ENCODE measurements at places on chromosomes 13 and 19.

- DNase-seq = no peak
Observed at GRCh38 chr19:33432446-33433170, 59.1 kb downstream of the CEBPG start.

DNA sequence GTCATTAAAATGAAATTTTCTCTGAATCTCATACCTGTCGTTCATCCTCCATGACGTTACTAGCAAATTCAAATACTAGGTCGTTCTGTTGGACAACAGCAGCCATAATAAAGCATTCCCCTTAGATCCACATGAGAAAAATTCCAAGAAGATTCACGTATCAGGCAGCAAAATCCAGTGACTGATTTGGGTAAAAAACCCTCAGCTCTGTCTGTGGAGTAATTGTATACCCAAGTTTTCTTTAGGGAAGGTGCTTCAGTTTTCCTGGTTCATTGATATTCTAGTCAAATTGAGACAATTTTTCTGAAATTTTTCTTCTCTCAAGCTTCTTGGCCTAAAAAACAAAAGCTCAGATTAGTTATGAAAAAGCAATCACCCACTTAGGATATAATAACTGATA is 37.2 kb downstream of the ELF1 start:
- DNase-seq = no peak

GRCh38 chr13:67951431-67951830 is 721.3 kb upstream of the PCDH9 start:
- no peak for DNase-seq

DNA sequence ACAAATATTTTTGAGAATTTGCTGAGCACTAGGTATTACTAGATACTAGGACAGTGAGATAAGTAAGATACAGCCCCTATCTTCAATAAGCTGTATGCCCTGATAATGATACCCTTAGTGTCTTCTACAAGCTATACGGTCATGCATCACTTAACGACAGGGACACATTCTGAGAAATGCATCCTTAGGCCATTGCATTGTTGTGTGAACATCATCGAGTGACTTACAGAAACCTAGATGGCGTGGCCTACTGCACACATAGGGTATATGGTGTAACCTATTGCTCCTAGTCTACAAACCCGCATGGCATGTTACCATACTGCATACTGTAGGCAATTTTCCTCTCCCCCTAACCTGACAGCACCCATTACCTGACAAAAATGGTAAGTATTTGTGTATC is 64.9 kb downstream of the LRCH1 start:
- no peak for DNase-seq

GRCh38 chr13:100039740-100040139 is 49.2 kb upstream of the PCCA start:
- DNase-seq = no peak

GRCh38 chr19:42879613-42880012 is at the start of gene PSG1:
TSS of gene PSG1 (minus strand) at chr19:42879713. CDS start at chr19:42879581, 132 bp downstream.
- DNase-seq = no peak

- no peak for DNase-seq
Observed at GRCh38 chr19:41420101-41420880, 6.9 kb downstream of the B3GNT8 start.

DNA sequence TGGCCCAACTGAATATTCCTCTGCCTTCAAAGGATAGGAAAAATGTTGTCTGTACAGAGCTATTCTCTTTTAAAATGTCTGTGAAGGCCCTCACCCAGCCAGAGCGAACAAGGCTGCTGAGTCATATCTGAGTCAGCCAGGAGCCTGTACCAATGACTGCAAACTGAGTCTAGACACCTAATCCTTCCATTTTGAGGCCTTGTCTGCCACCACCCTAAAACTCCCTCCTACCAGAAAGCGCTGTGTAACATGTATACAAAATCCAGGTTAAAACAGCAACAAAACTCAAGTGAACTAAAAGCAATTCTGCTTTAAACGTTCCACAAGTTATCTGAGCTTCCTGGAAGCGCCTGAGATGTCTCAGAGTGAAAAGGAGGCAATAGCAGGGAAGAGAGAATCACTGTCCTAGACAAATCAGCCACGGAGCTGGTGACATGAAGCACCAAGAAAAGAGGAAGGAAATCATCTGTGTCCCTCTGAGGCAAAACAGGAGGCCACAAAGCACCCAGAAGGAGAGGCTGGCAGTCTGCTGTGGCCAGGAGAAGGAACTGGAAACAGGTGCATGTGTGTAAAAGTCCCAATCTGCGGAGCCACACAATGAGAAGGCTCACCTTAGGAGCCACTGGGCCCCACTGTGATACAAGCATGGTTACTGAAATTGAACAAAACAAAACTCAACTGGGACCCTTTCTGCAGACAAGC is 10.2 kb downstream of the DHRS12 start:
- DNase-seq = no peak

DNA sequence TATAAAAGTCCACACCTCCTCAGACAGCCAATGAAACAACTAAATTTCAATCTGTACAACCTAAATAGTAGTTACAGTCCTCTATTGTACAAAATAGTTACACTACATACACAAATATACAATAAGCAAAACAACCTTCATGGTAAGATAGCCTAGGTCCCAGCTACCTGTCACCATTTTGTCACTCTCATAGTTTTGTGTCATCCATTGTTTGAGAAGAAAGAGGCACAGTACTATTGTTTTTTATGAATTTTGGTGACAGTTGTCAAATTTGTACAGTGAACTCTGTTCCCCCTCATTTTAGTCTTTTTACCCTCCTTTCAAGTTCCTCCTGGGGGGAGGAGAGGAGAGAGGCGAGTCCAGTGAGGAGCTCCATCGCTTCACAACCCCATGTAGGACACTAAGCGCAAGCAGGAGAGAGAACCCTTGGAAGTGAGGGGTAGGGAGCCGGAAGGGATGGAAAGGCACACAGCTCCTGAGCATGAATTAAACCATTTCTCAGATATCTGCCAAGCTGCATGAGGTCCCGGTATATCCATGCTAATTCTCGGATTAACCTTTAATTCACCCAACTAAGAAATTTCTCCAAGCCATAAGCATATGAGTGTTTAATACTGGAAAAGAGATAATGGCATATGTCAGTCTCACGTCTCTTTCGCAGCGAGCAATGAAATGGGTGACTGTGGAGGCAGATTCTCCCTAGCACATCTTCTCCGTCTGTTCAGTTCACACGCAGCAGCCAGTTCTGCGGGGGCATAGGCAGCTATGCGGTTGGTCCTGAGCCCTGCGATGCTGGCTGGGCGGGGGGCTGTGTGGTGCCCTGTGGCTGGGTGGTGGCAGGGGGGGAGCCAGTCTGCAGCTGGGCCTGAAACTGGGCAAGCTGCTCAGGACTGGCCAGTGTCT is 60.5 kb downstream of the SERP2 start:
- DNase-seq = no peak

DNA sequence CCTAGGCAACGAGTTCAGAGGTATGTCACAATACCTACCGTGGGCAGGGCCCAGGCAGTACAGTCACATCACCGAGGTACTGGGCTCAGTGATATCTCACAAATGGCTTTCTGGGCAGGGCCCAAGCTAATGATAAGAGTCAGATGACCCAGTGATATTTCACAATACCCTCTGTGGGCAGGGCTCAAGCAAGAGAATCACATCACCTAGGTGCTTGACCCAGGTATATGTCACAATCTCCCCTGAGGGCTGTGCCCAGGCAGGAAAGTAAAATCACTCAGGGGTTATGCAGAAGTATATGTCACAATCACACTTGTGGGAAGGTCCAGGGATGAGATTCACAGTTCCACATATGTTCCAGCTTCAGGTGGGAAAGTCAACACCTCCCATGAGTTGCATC is 45.3 kb downstream of the ZNF729 start:
- DNase-seq = no peak

DNA sequence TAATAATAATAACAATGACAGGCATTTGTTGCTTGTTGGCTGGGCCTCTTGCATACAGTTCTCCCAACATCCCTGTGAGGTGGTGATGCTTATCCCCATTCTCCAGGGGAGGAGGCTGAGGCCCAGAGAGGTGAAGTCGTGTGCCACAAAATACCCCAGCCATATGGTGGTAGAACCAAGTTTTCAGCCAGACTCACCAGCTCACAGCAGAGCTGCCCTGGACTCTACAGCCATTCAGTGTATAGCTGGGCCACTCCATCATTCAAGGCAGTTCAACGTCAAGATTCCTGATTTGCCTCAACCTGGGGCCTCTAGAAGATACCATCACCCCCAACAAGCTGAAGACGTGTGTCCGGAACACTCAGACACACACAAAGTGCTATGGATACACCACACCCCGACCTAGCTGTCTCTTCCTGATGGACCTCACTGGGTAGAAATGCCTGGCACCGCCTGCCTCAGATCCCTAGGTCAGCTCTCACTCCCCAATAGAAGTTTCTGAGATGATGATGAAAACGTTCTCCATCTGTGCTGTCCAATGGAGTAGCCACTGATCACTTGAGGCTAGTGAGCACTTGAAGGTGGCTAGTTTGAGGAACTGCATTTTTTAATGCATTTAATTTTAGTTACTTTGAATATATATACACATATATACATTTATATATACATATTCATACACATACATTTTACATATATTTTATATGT is 4.3 kb upstream of the CEACAM19 start:
- DNase-seq = no peak

DNA sequence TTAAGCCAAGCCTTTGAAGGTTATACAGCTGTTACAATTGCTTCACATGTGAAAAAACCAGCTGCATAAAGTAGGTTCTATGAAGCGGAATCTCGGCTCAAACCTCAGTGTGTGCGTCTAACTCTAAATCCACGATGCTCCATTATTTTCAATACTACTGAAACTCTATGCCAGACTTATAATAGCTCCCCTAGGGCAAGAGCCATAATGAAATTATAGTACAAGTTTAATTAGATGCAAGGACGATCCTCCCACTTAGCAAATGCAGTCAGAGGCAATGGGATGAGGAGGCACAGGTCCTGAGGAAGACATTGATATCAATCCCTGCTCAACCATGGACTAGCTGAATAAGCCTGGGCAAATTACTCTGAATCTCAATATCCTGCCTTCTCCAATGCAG is 31.1 kb downstream of the SLC7A1 start:
- no peak for DNase-seq

DNA sequence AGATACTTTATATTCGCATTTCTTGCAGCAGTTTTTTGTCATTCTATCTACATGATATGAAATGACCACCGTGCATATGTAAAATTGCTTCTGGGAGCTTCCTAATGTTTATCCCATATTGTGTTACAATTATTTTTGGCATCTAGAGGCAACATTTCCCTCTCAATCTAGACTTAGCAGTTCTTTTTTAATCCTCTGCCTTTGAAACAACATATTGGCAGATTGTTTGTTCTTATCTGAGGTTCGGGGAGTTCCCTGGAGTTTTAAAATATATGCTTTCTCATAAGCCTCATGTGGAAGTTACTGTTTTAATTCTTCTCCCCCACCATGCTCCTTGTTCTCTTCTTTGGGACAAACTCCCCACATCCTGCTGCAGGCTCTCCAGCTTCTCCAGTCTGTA is 130.1 kb upstream of the SLC10A2 start:
- no peak for DNase-seq

- DNase-seq = peak; percentile 77
Observed at GRCh38 chr13:32426990-32427851, 709 bp downstream of the N4BP2L1 start.

GRCh38 chr19:15424121-15424520 is 5.3 kb upstream of the AKAP8L start:
- DNase-seq = no peak

GRCh38 chr13:101700598-101700997 is 248.1 kb downstream of the ITGBL1 start:
- DNase-seq = no peak

GRCh38 chr13:23966691-23967615 is 69.7 kb upstream of the C1QTNF9B start:
- no peak for DNase-seq

DNA sequence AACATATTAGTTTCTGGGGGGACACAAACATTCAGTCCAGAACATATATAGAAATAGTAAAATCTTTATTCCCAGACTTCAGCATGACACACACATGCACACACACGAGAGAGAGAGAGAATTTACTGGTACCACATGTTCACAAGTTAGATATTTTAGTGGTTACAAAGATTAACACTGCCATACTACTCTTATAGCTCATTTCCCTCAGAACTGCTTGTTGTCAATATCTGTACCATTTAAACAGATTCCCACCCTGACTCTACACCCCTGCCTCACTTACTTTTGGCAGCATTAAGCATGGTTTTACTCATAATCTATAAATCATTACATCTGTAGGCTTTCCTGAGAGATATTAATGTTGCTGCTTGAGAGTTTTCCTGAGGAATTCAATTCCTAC is 524.7 kb upstream of the HTR2A start:
- no peak for DNase-seq
